Transverse colon (tissue), 4 donors: ENCODE measurements at places on chromosomes 5 and 9. TPM values are rescaled to one million over a fixed set of nuclear protein-coding genes. Genes with fewer than 3 reads are reported as not detected.

- no peak for DNase-seq
Measured at GRCh38 chr9:35516479-35516878, 26.6 kb downstream of the RUSC2 start.

DNA sequence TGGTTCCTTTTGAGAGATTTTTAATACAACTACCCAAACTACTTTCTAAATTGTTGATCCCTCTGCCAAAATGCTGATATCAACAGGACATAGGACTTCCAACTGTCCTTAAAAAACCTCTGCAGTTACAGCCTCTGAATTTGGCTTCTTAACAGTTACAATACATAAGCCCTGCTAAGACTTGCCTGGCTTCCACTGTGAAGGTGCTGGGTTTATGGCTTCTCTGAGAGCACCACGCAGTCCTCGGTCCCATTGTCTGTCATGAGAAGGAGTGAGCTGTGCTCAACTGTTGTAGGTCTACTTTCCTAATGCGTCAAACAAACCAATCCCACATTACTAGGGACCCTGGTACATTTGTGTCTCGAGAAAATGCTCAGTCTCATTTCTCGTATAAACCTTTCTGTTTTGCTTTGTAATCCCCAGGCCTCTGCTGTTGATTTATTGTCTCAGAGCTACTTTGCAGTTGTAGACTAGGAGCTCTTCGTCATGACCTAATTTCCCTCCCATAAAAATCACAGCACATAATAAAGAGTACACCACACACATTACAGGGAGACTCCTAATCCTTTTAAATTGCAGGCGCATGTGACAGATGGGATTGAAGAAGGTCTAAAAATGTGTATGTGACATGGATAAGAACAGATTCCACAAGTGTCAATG lies 274.9 kb downstream of the NR3C1 start:
- DNase-seq: no peak

DNA sequence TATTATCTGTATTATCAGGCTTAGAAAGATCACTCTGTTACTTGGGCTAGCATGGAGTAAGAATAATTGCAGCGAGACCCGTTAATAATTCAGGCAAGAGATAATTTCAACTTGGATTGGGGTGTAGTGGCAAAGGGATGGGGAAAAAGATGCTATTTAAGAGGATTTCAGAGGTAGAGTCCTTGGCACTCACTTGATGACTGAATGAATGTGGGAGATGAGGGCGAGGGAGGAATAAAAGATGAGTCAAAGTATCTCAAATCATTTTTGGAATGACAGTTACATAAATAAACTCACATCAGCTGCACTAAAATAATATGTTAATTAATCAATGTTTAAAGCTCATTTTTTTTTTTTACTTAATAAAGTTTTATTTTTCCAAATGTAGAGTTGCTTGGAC lies 4.5 kb upstream of the GPR21 start:
- no peak for DNase-seq

DNA sequence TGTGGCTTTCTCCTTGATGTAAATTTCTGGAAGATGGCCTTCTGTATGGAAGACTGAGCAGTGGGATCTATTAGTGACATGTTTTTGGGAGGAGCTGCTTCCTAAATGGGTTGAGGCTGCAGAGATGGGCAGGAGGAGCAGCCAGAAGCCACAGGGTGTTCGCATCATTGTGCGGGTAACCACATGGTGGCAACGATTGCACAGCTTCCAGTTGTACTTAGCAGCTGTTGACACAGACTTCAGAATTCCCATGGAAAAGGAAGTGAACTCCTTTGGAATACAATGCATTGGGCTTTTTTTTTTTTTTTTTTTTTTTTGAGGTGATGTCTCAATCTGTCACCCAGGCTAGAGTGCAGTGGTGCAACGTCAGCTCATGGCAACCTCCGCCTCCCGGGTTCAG lies 297.3 kb downstream of the NR3C1 start:
- no peak for DNase-seq

GRCh38 chr5:173302546-173303155 lies 25.6 kb downstream of the STC2 start:
- no peak for DNase-seq

DNA sequence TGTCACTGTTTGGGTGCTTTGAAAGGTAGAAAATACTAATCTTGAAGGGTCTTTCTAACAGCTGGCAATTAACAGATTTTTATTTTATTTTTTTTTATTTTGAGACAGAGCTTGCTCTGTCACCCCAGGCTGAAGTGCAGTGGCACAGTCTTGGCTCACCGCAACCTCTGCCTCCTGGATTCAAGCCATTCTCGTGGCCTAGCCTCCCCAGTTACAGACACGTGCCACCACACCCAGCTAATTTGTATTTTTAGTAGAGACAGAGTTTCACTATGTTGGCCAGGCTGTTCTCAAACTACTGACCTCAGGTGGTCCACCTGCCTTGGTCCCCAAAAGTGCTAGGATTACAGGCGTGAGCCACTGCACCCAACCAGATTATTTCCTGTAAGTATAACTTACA lies 12.8 kb upstream of the APC start:
- DNase-seq: no peak

GRCh38 chr9:101342595-101342994 lies 42.2 kb downstream of the BAAT start:
- no peak for DNase-seq

DNA sequence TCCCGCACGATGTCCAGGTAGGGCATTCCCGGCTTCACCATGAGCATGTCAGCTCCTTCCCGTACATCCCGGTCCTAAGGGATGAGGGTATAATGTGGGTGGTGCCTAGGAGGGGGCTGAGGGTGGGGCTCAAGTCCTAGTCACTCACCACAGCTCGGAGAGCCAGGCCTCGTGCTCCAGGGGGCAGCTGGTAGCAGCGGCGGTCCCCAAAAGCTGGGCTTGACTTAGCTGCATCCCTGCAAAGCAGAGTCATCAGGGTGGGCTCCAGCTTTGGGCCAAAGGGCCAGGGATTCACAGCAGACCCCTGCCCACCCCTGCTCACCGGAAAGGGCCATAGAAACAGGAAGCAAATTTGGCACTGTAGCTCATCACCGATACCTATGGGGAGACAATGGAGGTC lies 11.6 kb downstream of the ALAD start:
- no peak for DNase-seq

DNA sequence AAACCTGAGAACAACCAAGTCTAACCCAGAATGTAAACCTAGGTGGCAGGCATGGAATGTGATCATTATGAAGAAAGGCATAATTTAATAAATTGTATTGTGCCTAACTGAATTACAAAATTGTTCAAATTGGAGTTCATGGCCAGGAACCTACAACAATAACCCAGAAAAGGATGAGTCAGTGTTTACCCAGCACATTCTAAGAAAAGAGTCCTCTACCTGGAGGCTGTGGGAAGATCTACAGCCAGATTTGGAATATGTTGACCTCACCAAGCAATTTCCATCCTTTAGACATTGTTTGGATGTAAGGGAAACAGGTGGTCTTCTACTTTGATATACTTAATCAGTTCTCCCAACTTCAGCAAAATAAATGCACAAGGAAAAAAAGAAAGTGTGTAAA lies 152.2 kb downstream of the TMEM161B start:
- DNase-seq: no peak

GRCh38 chr9:17578911-17579793 lies at the start of gene SH3GL2:
Gene SH3GL2, plus strand, starts transcription at chr9:17579066.
- DNase-seq: peak; percentile 53

DNA sequence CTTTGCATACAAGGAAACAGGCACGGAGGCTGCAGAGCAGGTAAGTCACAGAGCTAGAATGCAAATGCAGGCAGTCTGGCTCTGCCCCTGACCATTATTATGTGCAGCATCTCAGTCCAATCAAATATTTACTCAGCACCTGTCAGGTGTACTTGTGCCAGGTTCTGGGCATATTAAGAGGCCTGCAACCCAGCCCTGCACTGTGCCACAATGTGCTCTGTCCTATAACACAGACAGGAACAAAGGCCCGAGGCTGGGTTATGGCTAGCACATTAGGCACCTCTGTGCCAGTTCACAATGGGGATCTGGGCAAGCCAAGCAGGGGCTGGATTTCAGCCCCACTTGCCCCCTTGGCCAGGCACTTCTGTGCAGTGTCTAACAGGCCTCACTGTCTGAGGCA lies 14.0 kb downstream of the ARL15 start:
- DNase-seq: peak; percentile 68

GRCh38 chr5:171562822-171563221 lies 143.4 kb downstream of the FGF18 start:
- no peak for DNase-seq

GRCh38 chr5:76477571-76477970 lies 74.5 kb downstream of the IQGAP2 start:
- DNase-seq: no peak

GRCh38 chr5:147286296-147286695 lies 51.5 kb downstream of the STK32A start:
- DNase-seq: no peak

SERF1B gene
- 48.6 TPM for total RNA-seq

PCDHGB5 gene
- total RNA-seq: 12.0 TPM

LCN15 gene
- total RNA-seq: 6.4 TPM

ADAMTSL1 gene
- total RNA-seq: 13.3 TPM
